Ureter (tissue), 1 donor: ENCODE measurements at places on chromosomes 12 and 14. TPM values are rescaled to one million over a fixed set of nuclear protein-coding genes. Genes with fewer than 3 reads are reported as not detected.

GPR132 gene
- 1.5 TPM for total RNA-seq

BDKRB2 gene
- total RNA-seq, result 17.1 TPM

GZMH gene
- total RNA-seq, result 1.3 TPM

PLA2G1B gene
- not detected for total RNA-seq

KRT82 gene
- not detected for total RNA-seq

FSCB gene
- 0.49 TPM for total RNA-seq

LRP6 gene
- total RNA-seq, result 36.5 TPM

CLEC2A gene
- not detected for total RNA-seq

VWF gene
- 173 TPM for total RNA-seq

KRT78 gene
- not detected for total RNA-seq

LRP1-AS gene
- not detected for total RNA-seq

KRT71 gene
- not detected for total RNA-seq

NFATC4 gene
- total RNA-seq, result 67.2 TPM

PLEKHH1 gene
- total RNA-seq, result 46.3 TPM

RNF212B gene
- not detected for total RNA-seq

TPPP2 gene
- 0.62 TPM for total RNA-seq

KRT75 gene
- total RNA-seq, result not detected

PRIMA1 gene
- 5.9 TPM for total RNA-seq

ARHGAP9 gene
- 10.0 TPM for total RNA-seq

GDF3 gene
- total RNA-seq, result not detected

EGLN3 gene
- 59.5 TPM for total RNA-seq

SLC24A4 gene
- total RNA-seq, result 0.75 TPM

ARMH4 gene
- total RNA-seq, result 2.9 TPM

LIN7A gene
- total RNA-seq, result 7.2 TPM

FIGNL2 gene
- 0.91 TPM for total RNA-seq

SYCP3 gene
- not detected for total RNA-seq

DIO3 gene
- 0.47 TPM for total RNA-seq

NAB2 gene
- 16.2 TPM for total RNA-seq

ANKS1B gene
- total RNA-seq, result 9.6 TPM

SUOX gene
- 58.5 TPM for total RNA-seq

TMPRSS12 gene
- total RNA-seq, result not detected

PNP gene
- 23.8 TPM for total RNA-seq

HOXC13 gene
- total RNA-seq, result 0.21 TPM

LYZ gene
- total RNA-seq, result 28.5 TPM

MYH6 gene
- total RNA-seq, result not detected

CLEC4D gene
- not detected for total RNA-seq

CPNE6 gene
- 1.5 TPM for total RNA-seq

TAS2R31 gene
- 12.2 TPM for total RNA-seq

OR6C2 gene
- total RNA-seq, result 1.2 TPM

PTCSC3 gene
- not detected for total RNA-seq

HOXC9 gene
- total RNA-seq, result 1.7 TPM

ARL1 gene
- 140 TPM for total RNA-seq

SYNDIG1L gene
- total RNA-seq, result 0.18 TPM

NDRG2 gene
- total RNA-seq, result 188 TPM

KERA gene
- not detected for total RNA-seq

KLRF1 gene
- 0.42 TPM for total RNA-seq

IAPP gene
- not detected for total RNA-seq

KCNH3 gene
- total RNA-seq, result 1.1 TPM

MANSC4 gene
- not detected for total RNA-seq

OVCH1 gene
- total RNA-seq, result 0.18 TPM

NINJ2 gene
- 4.9 TPM for total RNA-seq

DNAAF2 gene
- 5.5 TPM for total RNA-seq

PRH2 gene
- not detected for total RNA-seq

B4GALNT1 gene
- 3.3 TPM for total RNA-seq

RIPK3 gene
- 22.4 TPM for total RNA-seq

PIK3C2G gene
- total RNA-seq, result 1.4 TPM

APOF gene
- total RNA-seq, result not detected
